ENCODE measurements at places on chromosomes 4 and X.

DNA sequence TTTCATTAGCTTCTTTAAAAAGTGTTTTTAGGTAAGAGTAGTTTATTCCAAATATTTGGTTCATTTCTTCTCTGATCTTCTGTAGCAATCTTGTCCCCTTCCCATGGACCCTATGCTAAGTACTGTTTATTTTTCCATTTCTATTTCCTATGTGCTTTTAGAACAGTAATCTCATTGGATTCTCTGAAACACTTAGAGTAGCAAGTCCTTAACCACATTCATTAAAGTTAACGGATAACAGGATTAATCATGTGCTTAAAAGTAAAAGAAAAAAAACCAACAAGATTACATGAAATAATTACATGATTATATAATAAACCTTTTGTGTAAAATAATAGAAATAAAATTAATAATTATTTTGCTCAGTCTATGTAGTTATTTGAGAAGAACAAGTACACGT lies 929.7 kb downstream of the C4orf33 start:
- no peak for DNase-seq

DNA sequence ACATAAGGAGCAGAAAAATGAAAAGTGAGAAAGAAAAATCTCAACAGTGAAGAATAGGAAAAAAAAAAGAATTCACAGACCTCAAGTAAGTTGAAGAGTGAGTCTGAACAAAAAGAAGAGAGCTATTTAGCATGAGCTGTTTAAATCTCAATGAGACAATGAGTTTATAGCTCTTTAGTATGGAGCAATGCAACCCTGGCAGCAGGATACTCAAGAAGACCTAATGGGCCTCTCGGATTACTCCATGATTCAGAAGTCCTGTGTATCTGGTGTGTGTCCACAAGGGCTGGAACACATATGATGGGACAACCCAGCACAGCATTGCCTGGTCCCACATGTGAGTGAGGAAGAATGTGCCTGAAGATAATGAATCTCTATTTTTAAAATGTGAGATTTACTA lies 563.1 kb upstream of the INTU start:
- DNase-seq = no peak

GRCh38 chr4:6354119-6354518 lies 84.5 kb downstream of the WFS1 start:
- no peak for DNase-seq

GRCh38 chr4:8053688-8054449 lies 104.7 kb downstream of the ABLIM2 start:
- DNase-seq = no peak

DNA sequence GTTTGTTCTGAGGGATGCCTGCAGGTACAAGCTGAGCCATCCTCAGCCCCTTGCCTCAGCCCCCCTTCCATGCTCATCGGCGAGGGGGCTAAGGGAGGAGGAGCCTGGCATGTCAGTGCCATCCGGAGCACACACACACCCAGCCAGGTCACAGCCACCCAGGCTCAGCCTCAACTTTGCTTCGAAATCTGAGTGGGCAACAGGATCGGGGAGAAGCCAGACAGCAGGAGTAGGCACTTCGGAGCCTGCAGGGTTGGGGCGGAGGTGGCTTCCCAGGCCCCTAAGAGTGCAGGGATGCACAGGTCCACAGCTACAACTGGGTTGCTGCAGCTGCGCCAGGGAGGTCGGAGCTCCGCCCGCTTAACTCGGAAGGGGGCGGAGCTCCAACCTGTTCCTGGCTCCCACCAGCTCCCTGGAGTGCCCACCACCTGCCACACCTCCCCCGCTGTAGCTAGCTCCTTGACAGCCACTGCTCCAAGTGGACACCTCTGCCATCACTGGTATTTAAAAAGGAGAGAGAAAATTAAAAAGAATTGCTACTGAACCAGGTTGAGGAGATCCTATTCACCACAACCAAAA lies 192.9 kb upstream of the GALNT7 start:
- no peak for DNase-seq

DNA sequence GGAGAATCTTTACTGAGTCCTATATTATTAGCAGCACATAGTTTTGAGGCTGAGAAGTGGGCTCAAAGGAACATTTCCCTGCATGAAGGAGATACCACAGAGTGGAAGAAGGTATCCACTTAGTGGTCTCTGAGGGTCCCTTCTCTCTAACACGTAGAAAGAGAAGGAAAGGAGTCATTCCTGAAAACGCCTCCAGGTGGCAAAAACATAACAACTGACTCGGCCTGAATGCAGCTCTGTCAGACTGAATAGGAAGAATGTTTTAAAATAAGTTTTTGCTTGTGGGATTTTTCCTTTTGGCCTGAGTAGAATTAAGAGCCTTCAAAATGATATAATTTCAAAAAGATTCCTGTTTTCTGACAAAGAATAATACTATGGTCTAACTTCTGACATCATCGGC lies 23.3 kb downstream of the RPGR start:
- no peak for DNase-seq

GRCh38 chr4:183124228-183124627 lies 25.2 kb downstream of the WWC2 start:
- no peak for DNase-seq

- DNase-seq = no peak
These were observed 247.1 kb upstream of the ETNPPL start for GRCh38 chr4:109009909-109010308.

GRCh38 chr4:123083646-123084045 lies 161.2 kb upstream of the NUDT6 start:
- no peak for DNase-seq

DNA sequence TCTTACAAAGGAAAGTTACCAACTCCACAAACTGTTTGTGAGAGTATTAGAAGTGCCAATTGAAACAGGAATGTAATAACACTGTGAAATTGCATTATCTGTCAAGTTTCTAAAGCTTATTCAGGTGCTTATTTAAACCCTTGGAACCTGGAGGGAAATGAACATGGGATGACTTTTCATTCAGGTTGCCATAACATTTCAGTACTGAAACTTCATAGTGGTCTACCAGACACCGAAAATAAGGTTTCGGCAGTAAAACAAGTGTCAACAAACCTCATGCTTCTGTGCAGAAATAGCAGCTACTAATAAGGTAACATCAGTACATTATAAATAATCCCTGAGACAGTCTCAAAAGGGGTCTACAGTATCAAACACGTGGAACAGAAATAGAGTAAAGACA lies 890.7 kb upstream of the INTU start:
- no peak for DNase-seq
